ENCODE measurements at places on chromosomes 5 and 9.

- DNase-seq = no peak
Measured at GRCh38 chr5:52771343-52772039, 16.2 kb upstream of the ITGA1 start.

GRCh38 chr9:114853071-114853855 lies 47.4 kb upstream of the TNFSF15 start:
- no peak for DNase-seq

DNA sequence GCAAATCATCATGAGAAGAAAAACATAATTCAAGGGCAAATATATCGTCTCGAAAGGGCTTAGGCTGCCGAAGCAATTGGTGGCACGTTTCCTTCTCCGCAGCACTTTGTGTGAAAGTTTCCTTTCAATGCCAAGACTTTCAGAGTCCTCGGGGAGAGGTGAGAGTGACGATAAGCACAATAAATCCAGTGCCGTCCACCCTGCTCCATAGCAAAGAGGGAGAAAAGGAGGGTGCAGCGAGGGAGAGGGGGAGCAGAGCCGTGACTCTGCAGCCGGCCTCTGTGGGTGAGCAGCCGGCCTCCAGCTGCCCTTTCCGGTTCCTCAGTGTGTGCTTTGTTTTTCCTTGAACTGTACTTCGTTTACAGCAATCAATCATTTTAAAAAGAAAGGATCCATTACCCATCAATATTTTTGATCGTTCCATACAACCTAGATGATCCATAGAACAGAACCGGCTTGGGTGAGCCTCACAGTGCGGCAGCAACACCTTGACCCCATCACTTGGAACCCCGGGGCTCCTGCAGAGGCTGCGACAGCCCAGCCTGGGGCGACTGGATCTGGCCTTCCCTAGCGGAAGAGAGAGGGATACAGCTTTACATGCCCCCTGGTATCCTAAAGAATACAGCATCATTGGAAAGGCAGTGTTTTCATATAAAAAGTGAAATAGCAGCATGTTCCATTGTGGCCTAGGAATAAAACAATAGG lies 247.0 kb upstream of the IRX4 start:
- DNase-seq = no peak

GRCh38 chr5:98443881-98444280 lies 329.6 kb upstream of the RGMB start:
- no peak for DNase-seq

DNA sequence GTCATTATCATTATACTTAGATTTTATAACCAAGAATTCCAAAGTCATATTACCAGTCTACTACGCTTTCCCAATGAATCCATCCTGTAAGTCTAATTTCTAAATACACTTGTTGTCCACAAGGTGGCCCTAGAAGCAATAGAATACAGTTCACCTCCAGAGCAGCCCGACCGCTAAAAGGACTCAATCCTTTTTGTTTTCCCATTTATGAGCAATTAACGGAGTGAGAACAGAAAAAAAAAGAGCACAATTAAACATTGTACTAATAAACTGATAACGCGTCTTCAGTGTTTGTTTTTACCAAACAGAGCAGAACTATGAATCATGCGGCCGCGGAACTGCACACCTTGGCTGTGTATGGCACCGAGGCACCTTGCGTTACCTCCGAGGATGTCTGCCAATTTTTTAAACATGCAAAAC lies 160.7 kb upstream of the DAPK1 start:
- DNase-seq = peak; percentile 52

- no peak for DNase-seq
Measured at GRCh38 chr5:82277613-82277986, 554 bp downstream of the RPS23 start.

Measured in hepatic stellate cell (primary cell).